ENCODE measurements at places on chromosomes 7 and 10.

- no peak for DNase-seq
Measured at GRCh38 chr10:69862882-69863530, 61.3 kb downstream of the COL13A1 start.

- no peak for DNase-seq
Measured at GRCh38 chr7:145692237-145692950, 424.2 kb upstream of the CNTNAP2 start.

DNA sequence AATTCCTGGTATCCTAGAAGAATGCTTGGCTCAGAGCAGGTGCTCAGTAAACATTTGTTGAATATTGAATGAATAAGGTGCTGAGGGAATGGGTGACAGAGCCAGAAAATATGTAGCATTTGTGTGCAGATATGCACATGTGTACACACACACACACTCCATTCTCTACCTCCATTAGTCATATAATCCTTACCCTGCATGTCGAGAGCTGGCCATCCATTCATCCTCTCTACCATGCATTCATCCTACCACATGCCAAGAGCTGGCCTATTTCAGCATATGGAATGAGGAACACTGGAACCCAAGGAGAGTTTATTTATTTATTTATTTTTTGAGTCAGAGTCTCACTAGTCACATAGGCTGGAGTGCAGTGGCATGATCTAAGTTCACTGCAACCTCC, 284.8 kb downstream of the PLXNA4 start:
- DNase-seq = no peak

DNA sequence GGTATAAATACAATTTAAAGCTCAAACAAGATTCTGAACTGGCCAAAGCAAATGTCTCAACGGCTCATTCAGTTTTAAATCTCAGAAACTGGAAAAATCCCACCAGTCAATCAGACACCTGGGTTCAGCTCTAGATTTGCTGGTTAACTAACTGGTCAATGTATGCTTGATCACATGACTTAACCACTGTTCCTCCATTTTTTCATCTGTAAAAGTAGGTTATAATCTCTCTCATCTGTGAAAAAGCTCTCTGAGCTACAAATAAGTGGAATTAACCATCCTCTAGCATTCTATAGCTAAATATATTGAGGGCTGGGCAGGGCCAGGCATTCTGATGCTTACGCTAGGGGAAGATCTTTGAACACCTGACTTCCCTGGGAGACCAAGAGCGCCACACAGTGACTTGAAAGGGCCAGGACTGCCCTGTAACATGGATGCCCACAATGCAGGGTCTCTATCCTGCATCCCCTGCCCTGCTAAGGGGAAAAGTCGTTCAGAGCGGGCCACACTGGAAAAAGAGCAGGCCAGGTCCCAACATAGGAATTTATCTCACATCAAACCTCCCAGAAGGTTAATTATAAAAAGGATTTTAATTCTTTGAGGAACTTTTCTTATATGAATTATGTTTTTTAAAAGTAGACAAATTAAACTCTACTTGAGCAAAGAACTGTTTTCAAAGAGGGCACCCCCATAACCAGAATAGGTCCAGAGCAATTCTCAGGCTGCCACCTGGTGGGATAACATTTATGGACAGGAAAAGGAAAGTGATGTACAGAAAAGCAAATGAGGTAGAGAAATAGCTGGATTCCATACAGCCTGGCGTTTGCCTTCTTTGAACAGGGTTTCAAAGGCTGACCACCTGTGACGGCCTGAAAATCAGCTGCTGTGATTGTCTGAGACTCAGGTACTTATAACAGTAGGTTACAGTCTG, 1.8 kb downstream of the RP9 start:
- no peak for DNase-seq

- DNase-seq = no peak
Measured at GRCh38 chr7:2736411-2736914, 48.5 kb downstream of the AMZ1 start.

- peak; percentile 18 for DNase-seq
Measured at GRCh38 chr7:93442478-93443224, 131.9 kb downstream of the CALCR start.

DNA sequence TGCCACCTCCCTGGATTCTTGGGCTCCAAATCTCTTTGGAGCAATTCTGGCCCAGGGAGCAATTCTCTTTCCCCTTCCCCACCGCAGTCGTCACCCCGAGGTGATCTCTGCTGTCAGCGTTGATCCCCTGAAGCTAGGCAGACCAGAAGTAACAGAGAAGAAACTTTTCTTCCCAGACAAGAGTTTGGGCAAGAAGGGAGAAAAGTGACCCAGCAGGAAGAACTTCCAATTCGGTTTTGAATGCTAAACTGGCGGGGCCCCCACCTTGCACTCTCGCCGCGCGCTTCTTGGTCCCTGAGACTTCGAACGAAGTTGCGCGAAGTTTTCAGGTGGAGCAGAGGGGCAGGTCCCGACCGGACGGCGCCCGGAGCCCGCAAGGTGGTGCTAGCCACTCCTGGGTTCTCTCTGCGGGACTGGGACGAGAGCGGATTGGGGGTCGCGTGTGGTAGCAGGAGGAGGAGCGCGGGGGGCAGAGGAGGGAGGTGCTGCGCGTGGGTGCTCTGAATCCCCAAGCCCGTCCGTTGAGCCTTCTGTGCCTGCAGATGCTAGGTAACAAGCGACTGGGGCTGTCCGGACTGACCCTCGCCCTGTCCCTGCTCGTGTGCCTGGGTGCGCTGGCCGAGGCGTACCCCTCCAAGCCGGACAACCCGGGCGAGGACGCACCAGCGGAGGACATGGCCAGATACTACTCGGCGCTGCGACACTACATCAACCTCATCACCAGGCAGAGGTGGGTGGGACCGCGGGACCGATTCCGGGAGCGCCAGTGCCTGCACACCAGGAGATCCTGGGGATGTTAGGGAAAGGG, 913 bp downstream of the NPY start:
- no peak for DNase-seq
